ENCODE measurements at places on chromosomes 11 and 22.

GRCh38 chr11:3669742-3670183 lies 1.4 kb downstream of the CHRNA10 start:
- DNase-seq, result no peak

GRCh38 chr11:32425761-32426160 lies 9.6 kb downstream of the WT1 start:
- no peak for DNase-seq

- DNase-seq, result no peak
Observed at GRCh38 chr11:110130642-110131238, 37.5 kb downstream of the ZC3H12C start.

DNA sequence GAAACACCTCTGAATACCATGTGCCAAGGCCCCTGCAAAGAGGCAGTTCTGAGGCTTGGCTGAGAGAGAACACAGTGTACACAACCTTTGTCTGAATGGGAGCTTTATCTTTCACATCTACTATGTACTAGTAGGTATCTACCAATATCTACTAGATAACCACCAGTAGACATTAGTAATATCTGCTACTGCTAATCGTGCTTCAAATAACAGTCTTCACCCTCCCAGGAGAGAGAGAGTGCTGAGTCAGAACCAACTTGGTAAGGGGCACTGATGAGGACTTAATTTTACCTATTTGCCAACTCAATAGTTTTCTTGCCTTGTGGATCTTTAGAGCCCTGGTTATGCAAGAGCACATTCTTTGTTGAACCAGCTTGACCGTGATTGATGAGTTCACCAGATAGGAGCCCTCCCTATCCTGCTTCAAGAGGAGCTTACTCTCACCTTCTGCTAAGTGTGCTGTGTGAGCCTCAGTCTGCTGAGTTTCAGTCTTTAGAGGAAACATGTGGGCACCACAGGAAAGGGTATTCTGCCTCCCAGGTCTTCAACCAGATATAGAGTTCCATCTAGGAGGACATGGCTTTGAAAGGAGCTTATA lies 967.5 kb downstream of the NTM start:
- DNase-seq, result no peak

DNA sequence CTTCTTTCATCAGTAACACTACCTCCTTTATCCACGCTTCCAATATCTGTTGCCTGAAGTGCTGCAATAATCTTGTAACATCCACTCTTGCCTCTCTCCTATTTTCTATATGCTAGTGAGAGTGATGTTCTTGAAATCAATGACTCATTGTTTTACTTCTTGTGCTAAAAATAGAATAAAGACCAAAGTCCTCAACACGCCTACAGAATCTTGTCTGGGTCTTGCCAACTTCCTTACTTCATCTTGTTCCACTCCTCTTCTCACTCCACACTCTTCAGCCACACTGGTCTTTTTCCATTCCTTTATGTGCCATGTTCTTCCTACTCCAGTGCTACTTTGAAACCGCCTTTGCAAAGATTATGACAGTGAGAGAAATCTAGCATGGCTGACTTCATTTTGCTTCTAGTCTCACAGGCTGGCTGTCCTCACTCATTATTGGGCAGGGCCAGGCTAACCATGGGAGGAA lies 136.4 kb downstream of the CCDC81 start:
- no peak for DNase-seq

GRCh38 chr22:24181996-24182899 lies 961 bp downstream of the SUSD2 start:
- DNase-seq, result no peak

- no peak for DNase-seq
Observed at GRCh38 chr22:23098230-23098705, 27.9 kb downstream of the GNAZ start.

DNA sequence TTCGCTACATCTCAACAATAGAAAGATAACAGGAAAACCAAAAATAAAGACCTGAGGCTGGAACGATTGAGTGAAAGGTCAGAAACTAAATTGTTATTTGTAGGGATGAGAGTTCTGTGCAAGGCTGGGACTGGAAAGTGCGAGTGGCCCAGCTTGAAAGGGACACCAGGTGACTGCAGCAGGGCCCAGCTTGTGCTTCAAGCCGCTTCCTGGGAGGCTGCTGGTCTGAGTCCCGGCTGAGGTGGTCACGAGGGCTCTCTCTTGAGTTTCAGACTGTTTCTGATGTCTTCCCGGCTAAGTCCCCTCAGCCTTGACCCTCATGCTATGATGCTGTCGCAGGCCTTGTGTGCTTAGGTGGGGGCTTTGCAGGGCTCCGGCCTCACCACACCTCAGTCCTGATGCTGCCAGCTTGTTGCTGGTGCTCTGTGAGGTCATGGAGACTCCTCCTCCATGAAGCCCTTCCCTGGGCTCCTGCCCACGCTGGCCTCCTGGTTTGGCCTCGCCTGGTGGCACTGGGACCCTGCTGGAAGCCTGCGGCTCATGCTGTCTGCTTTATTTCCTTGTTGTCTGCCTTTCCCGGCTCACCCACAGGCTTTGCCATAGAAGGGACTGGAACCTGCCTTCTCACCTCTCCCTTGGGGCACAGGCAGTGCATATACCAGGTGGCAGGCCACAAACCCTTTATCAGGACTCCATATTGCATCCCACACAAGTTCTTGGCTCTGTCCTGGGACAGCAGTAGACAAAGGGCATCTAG lies 4.0 kb downstream of the BANF1 start:
- no peak for DNase-seq

GRCh38 chr11:128246810-128247594 lies 340.4 kb downstream of the ETS1 start:
- DNase-seq, result no peak

- no peak for DNase-seq
Observed at GRCh38 chr11:84590106-84590505, 1037.0 kb downstream of the DLG2 start.

DNA sequence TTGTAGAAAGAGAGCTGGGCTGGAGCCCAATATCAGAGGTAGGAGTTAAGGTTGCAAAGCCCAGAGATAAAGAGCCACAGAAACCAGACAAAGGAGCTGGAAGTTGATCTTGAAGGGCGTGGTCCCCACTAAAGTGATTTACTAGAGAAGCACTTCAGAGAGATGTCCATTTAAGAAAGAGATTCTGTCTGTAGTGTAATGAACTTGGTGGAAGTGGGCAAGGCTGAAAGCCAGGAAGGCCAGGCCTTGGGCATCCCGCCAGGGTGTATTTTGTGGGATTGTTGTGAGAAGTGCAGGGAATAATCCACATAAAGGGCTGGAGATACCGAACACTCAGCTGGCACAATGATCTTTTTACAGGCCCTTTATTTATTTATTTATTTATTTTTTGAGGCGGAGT lies 1398.8 kb downstream of the TBC1D22A start:
- no peak for DNase-seq

DNA sequence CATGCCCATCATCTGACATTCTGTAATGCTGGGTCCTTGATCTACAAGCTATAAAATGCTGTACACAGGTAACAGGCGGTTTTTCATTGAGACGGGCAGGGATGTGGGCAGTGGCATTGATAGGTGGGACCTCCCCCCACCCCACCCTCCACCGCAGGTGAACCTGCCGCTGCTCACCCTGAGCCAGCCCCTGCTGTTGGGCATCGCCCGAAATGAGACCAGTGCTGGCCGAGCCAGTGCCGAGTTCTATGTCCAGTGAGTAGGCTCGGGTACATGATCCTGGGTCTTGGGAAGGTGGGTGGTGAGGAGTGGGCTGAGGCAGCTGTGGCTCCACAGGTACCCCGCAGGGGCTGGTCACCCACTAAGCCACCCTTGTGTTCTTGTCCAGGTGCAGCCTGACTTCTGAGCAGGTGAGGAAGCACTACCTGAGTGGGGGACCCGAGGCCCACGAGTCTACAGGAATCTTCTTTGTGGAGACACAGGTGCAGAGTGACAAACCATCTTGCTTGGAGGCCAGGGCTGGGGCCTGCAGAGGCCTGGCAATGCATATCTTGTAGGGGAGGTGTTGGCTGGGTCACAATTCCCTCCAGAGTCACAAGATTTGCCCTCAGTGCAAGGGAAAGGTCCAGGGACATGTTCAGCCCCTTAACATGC lies 1.1 kb upstream of the DNAJC4 start:
- DNase-seq, result no peak

- no peak for DNase-seq
Observed at GRCh38 chr22:30205281-30206115, 41.1 kb downstream of the LIF start.

GRCh38 chr11:27902981-27903624 lies 202.8 kb upstream of the BDNF start:
- no peak for DNase-seq
